ENCODE measurements at places on chromosomes 1 and 21.
A peak's percentile ranks its signal among the peaks of the same experiment; 100 is the strongest.

DNA sequence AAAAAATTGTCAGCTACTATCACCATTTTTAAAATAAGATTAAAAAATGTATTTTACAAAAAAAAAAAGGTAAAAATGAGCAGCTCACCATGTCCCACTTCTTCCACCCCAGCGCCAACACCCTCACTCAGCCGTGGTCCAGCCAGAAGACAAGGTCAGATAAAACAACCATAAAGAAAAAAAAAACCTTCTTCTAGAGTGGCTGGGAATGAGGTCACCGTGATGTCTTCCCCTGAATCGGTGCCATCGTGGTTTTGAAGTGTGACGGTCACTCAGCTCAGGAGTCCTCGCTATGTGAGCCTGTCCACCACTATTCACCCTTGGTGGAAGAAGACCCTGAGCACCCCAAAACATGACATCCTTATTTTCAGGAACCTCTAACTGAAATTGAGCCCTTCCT, 38.1 kb downstream of the B3GALT5 start:
- no peak overlapping the region for H3K4me3 ChIP-seq
- H3K27me3 ChIP-seq: no peaks in the 10 kb centered on the region
- H3K4me1 ChIP-seq: peaks cover 3% of the 10 kb centered on the region
- peaks cover 3% of the 10 kb centered on the region for H3K36me3 ChIP-seq
- no peak for DNase-seq

DNA sequence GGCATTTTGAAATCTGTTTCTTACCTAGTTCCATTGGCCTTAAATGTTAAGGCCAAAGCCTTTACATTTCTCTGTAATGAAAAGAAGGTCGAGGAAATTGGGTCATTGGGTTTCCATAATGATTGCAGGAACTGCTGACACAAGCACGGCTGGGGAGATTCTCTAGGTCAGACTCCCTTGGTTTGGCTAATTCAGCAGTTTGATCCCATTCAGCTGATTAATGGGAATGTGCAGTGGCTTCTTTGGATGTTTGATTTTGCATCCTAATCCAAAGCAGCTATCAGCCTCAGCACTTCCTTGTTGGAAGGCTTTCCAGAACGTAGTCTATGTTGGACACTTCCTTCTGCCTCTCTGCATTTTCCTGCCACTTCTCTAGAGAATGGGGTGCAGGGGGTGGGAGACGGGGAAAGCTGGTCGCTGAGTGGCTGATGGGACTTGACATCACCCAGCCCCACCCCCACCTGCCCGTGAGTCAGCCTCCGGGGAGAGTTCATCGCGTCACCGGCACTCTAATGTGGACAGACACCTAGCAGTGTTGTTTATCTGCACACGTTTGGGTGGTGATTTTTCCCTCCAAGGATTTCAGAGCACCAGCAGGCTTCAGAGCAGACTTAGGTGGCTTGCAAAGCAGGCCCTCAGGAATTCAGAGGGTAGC, 5.4 kb downstream of the PSEN2 start:
- DNase-seq: no peak
- H3K4me1 ChIP-seq: peaks cover 16% of the 10 kb centered on the region

DNA sequence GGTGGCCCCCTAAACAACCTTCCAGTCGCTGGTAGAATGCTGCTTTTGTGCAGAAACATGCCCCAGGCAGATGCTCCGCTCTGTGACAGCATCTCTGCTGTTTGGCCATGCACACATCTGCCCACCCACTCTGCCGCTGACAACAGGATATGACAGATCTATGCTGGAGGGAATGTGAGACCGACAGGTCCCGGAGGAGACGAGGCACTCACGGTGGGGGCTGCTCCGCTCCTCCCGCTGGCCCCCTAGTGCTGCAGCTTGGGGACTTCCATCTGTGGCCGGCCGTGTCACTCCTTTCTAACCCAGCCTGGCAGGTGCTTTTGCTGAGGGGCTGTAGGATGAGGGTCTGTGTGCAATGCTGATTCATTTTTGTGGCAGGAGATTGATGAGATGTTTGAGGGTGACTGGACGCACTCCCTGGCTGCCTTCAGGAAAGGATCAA, 49.1 kb upstream of the DMRTB1 start:
- H3K4me3 ChIP-seq: no peak overlapping the region
- DNase-seq: no peak
- H3K36me3 ChIP-seq: no peaks in the 10 kb centered on the region
- peaks cover 53% of the 10 kb centered on the region for H3K27me3 ChIP-seq
- H3K27ac ChIP-seq: no peak overlapping the region

- DNase-seq: no peak
- peaks cover 29% of the 10 kb centered on the region for H3K27me3 ChIP-seq
- no peak overlapping the region for H3K4me3 ChIP-seq
- H3K36me3 ChIP-seq: no peaks in the 10 kb centered on the region
Measured at GRCh38 chr21:35606146-35606545, 454.2 kb downstream of the SETD4 start.

DNA sequence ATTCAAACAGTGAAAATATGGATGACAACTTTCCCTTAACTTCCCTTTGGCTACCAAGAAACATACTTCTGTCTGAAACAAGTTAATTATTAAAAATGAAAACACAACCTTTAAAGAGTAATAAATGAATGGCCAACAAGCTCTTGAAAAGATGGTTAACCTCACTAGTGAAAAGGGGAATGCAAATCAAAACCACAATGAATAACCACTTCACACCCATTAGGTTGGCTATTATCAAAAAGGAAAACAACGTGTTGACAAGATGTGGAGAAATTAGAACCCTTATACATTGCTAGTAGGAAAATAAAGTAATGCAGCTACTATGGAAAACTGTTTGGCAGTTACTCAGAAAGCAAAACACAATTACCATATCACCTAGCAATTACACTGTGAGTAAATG, 14.1 kb downstream of the COP1 start:
- DNase-seq: no peak
- H3K36me3 ChIP-seq: no peaks in the 10 kb centered on the region
- H3K27ac ChIP-seq: no peak overlapping the region
- no peaks in the 10 kb centered on the region for H3K27me3 ChIP-seq
- H3K4me1 ChIP-seq: peaks cover 16% of the 10 kb centered on the region

DNA sequence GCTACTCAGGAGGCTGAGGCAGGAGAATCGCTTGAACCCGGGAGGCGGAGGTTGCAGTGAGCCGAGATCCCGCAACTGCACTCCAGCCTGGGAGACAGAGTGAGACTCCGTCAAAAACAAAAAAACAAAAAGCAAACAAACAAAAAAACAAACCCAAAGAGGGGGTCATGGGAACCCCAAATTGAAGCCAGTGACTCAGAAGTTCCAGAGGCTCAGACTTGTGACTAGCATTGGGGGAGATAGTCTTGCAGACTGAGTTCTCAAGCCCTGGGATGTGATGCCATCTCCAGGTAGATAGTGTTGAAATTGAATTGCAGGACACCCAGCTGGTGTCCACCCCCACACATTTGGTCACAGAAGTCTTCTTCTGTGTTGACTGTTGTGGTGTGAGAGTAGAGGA, 24.9 kb upstream of the ENO1 start:
- peaks cover 1% of the 10 kb centered on the region for H3K36me3 ChIP-seq
- H3K27ac ChIP-seq: no peak overlapping the region
- H3K4me1 ChIP-seq: no peaks in the 10 kb centered on the region
- H3K27me3 ChIP-seq: no peaks in the 10 kb centered on the region
- no peak for DNase-seq

GRCh38 chr1:116123837-116124533, 12.8 kb downstream of the MAB21L3 start:
- peaks cover 4% of the 10 kb centered on the region for H3K27me3 ChIP-seq
- no peak for DNase-seq
- H3K36me3 ChIP-seq: no peaks in the 10 kb centered on the region
- H3K4me1 ChIP-seq: peaks cover 19% of the 10 kb centered on the region
- H3K27ac ChIP-seq: no peak overlapping the region

DNA sequence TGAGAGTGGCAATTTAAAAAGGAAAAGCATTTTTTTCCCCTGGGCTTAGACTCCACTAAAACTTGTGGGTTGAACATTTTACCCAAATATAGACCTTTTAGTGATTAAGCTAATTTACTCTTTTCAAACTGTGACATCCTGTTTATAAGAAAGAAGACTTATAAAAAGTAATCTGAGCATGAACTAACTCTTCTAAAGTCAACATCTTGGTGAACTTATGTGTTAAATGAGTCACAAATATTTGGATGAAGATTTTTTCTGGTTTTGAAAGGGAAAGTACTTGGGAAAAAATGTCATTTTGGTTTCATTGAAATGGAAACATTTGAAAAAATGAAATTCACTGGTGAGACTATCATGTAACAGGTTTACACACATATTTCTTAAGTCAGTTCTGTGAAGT, 109.8 kb downstream of the KCNK2 start:
- no peaks in the 10 kb centered on the region for H3K36me3 ChIP-seq
- peaks cover 5% of the 10 kb centered on the region for H3K4me1 ChIP-seq
- no peaks in the 10 kb centered on the region for H3K27me3 ChIP-seq
- no peak overlapping the region for H3K4me3 ChIP-seq
- no peak overlapping the region for H3K27ac ChIP-seq
- DNase-seq: no peak

DNA sequence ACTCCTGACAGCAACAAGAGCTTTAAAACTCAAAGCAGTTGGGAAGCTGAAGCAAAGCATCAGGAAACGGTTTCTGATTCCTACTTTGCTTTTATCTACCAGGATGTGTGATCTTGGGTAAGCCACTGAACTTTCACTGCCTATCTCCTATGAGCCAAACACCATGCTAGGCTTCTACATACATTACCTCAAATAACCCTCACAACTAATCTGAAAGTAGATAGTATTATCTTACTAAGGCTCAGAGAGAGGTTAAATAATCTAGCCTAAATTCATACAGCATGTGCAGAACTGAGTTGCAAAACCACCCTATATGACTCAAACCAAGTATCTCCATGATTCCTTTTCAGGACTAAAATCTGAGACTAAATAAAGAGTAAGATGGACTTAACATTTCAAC, 83.8 kb downstream of the EVI5 start:
- no peak overlapping the region for H3K27ac ChIP-seq
- H3K27me3 ChIP-seq: no peaks in the 10 kb centered on the region
- H3K36me3 ChIP-seq: peaks cover 5% of the 10 kb centered on the region
- no peak for DNase-seq

- DNase-seq: no peak
- no peaks in the 10 kb centered on the region for H3K27me3 ChIP-seq
- H3K4me1 ChIP-seq: peaks cover 5% of the 10 kb centered on the region
- H3K36me3 ChIP-seq: no peaks in the 10 kb centered on the region
- no peak overlapping the region for H3K27ac ChIP-seq
Measured at GRCh38 chr1:67484492-67484891, 54.3 kb upstream of the SERBP1 start.

DNA sequence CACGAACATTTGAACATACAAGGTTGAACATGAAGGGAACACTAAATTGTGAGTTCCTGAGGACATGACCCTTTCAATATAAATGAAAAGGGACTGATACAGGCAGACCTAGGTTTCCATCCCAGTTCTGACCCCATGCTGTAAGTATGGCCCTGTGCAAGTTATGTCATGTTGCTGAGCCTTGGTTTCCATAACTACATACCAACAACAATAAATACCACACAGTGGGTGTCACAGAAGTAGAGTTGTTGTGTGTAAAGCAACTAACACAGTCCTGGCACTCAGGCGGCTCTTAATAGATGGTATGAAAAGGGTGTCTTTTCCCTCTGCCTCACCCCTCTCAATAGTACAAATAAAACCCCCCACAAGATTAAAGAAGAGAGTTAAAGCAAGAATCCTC, 140.8 kb downstream of the LMX1A start:
- H3K4me1 ChIP-seq: peaks cover 2% of the 10 kb centered on the region
- no peak for DNase-seq
- peaks cover 15% of the 10 kb centered on the region for H3K27me3 ChIP-seq
- no peak overlapping the region for H3K4me3 ChIP-seq
- no peaks in the 10 kb centered on the region for H3K36me3 ChIP-seq

DNA sequence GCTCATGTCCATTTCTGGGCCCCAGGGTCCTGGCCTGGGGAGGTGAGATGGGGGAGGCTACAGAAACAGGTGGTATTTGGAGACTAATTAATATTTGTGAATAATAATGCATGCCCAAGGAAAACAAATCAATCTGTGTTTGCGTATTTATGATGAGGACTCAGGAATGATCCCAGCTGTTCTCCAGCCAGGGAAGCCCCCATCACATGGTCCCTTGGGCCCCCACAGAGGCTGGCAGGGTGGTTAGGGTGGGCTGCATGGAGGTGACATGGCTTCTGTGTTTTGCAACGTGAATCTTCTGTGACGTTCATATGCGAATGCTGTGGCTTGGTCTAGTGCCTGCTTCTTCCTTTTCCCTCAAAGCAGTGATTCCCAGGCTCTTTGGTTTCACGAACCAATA, 10.5 kb downstream of the PTPRF start:
- no peak for DNase-seq
- H3K27ac ChIP-seq: peak overlapping the region; percentile 39
- H3K4me3 ChIP-seq: no peak overlapping the region
- no peaks in the 10 kb centered on the region for H3K27me3 ChIP-seq

DNA sequence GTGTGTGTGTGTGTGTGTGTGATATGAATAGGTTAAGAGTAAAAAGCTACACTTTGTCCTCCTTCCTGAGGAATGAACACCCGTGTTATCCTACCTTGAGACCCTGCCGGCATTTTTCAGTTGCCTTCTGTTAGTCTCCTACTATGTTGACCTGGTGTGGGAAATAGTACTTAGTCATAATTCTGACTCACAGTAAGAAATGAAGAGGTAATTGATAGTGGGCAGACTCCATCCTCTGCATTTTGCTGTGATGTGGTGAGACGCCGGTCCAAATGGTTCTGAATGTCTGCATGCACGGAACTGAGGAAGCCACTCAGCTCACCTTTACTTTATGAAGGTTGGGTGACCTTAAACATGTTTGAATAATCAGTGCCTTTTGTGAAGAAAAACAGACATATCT, 12.6 kb downstream of the CD101 start:
- no peak for DNase-seq
- no peak overlapping the region for H3K4me3 ChIP-seq
- H3K4me1 ChIP-seq: peaks cover 16% of the 10 kb centered on the region

GRCh38 chr1:17853241-17853935, 98.3 kb downstream of the ACTL8 start:
- H3K4me1 ChIP-seq: no peaks in the 10 kb centered on the region
- H3K36me3 ChIP-seq: no peaks in the 10 kb centered on the region
- no peak for DNase-seq
- H3K4me3 ChIP-seq: no peak overlapping the region
- H3K27ac ChIP-seq: no peak overlapping the region

GRCh38 chr1:29732453-29732852, 496.1 kb downstream of the PTPRU start:
- peaks cover 33% of the 10 kb centered on the region for H3K27me3 ChIP-seq
- H3K4me3 ChIP-seq: no peak overlapping the region
- H3K27ac ChIP-seq: no peak overlapping the region
- no peak for DNase-seq

GRCh38 chr1:24961961-24962861, 32.1 kb upstream of the RUNX3 start:
- H3K27me3 ChIP-seq: peaks cover 21% of the 10 kb centered on the region
- no peak for DNase-seq
- no peaks in the 10 kb centered on the region for H3K4me1 ChIP-seq
- H3K27ac ChIP-seq: no peak overlapping the region
- no peaks in the 10 kb centered on the region for H3K36me3 ChIP-seq

DNA sequence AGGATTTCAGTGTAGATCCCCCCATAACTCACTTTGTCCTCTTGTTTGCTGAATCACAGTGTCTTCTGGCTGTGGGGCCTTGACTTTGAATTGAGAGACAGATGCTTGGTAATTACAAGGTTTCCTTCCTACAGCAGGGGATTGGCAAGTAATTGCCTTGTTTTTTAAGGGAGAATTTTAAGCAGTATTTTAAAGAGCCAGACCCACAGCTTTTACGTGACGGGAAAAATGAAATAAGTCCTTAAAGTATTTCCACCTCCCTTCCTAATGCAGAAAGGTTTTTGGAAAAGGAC, 41.0 kb downstream of the PGBD5 start:
- peaks cover 1% of the 10 kb centered on the region for H3K36me3 ChIP-seq
- H3K27me3 ChIP-seq: no peaks in the 10 kb centered on the region
- no peak overlapping the region for H3K27ac ChIP-seq
- no peak overlapping the region for H3K4me3 ChIP-seq
- no peak for DNase-seq
- peaks cover 7% of the 10 kb centered on the region for H3K4me1 ChIP-seq

Data from progenitor cell of endocrine pancreas (in vitro differentiated cells).